ENCODE measurements at places on chromosomes 2 and 18.

DNA sequence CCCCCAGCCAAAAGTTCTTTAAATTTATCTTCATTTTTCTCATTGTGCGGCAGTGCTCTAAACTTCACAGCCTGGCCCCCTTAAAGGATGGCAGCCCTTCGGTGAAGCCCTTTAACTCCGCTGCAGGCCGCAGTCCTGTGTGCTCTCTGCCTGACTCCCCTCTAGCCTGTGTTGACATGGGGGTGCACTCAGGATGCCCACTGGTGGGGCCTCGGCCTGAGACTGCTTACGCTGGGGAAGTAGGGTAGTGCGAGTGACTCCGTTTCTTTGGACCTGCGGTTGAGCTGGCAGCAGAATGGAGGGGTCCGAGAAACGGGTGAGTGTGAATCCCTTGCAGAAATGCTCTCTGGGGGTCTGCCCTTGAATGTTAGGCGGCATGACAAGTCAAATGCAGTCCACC is 5.6 kb downstream of the RAB12 start:
- DNase-seq: no peak

GRCh38 chr18:38750751-38751150 is 1185.2 kb upstream of the CELF4 start:
- DNase-seq: no peak

DNA sequence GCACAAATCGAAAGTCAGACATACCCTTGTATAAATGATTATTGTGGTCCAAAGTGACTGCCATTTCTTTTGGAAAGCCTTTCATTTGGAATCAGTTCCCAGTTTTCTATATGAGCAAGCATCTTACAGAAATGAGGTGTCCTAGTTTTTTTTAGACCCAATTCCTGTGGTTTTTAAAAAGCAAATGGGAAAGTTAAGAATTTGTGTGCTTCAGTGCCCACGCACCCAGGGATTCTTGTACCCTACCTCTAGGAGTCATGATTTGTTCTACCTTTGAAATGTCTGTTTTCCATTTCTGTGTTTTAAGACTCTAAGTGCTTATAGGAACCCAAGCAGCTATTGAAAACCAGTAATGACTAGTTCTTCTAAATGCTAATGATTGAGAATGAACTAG is 218.1 kb downstream of the CAMKMT start:
- DNase-seq: no peak

GRCh38 chr2:208686665-208687064 is 280.1 kb downstream of the PTH2R start:
- DNase-seq: no peak

GRCh38 chr18:48893061-48893607 is 57.6 kb downstream of the SMAD7 start:
- no peak for DNase-seq

DNA sequence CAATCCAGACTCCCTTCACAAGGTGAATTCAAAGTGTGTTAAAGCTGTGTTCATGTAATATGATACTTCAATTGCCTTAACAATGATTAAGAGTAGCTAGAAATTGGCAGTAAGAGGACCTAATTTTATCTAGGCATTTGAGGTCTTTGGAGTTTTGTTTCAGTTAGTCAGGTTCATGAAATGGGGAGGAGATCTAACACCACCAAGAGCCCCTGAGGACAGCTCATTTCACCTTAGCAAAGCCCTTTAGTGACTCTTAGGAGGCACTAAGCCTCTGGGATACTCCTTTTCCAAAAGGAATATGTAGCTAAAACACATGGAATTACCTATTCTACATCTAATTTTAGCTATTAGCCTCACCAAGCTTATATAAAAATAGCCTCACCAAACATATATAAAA is 716.5 kb upstream of the RAB6C start:
- DNase-seq: no peak

DNA sequence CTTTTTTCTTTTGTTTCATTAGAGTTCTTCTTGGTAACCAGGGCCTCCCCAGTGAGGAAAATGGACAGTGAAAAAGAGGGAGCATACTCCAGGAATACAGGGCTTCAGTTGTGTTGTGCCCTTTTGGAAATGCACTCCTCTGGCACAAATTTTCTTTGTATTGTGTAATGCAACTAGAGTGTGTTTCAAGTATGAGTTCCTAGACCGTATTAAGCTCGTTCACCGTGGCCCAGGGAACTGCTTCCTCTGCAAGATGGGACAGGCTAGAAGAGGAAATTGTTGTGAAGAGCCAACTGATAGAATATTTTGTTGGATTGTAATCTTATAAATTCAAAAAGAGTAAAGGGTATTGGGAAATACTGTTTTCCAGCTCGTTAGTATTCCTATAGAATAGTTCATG is 137.2 kb upstream of the TTC39C start:
- DNase-seq: no peak

GRCh38 chr2:222105046-222105445 is 193.8 kb downstream of the PAX3 start:
- no peak for DNase-seq

- no peak for DNase-seq
These were observed 112.5 kb upstream of the GLI2 start for GRCh38 chr2:120622886-120623753.

GRCh38 chr18:44393406-44393805 is 287.3 kb upstream of the SETBP1 start:
- DNase-seq: no peak

DNA sequence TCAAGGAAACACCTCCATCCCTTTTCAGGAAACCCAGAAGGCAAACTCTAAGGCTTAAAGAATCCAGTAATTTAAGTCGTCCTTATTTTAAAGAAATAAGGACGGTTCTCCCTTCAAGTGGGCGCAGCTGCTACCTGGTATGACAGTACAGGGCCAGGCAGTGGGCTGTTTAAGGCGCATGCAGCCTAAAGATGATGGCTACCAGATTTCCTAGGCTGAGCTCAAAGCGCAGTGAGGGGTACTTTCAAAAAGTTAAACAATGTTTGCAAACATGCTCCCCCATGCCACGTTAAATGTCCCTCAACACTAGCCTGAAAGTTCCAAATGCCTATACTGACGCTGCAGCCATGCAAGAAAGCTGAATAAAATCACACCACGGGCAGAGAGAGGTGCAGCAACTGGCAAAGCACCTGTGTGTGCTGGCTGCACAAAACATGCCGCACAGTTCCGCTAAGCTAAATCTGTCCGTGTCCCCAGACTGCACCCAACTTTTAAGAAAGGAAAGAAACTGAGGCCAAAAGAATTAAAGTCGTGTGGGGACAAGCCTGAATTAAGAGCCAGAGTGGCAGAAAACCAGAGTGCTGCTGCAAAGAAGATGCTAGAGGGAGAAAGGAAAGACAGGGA is 583 bp downstream of the HIBCH start:
- DNase-seq: peak; percentile 31

DNA sequence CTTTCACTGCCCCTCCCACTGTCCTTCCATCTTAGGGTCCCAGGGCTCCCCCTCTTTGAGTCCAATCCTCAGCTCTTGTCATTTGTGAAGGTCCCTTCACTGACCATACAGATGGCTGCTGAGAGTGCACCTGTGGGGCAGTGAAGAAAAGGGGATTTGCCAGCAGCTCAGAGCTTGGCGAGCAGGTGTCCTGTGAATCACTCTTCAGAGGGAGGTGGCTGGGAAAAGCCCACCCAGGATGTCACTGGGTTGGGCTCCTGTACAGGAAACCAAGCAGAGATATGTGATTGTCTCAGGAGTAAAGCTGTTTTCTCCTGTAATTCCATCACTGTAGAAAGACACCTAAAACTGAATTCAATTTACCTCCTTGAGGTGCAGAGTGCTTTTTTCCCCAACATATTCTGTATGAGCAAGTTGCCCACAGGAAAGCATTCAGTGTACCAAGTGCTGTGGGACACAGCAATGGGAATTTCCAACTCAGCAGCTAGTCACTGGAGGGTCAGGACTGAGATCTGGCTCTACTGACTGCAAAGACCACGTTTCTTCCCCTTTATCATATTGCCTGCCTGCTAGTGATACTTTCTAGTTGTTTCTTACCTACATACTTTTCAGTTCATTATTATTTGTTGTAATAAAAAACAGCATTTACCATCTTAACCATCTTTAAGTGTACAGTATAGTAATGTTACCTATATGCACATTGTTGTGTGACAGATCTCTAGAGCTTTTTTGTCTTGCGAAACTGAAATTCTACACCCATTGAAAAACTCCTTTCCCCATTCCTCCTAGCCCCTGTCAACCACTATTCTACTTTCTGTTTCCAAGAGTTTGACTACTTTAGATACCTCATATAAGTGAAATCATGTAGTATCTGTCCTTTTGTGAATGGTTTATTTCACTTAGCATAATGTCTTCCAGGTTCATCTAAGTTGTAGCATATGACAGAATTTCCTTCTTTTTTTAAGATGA is 239.1 kb downstream of the TSN start:
- DNase-seq: no peak

DNA sequence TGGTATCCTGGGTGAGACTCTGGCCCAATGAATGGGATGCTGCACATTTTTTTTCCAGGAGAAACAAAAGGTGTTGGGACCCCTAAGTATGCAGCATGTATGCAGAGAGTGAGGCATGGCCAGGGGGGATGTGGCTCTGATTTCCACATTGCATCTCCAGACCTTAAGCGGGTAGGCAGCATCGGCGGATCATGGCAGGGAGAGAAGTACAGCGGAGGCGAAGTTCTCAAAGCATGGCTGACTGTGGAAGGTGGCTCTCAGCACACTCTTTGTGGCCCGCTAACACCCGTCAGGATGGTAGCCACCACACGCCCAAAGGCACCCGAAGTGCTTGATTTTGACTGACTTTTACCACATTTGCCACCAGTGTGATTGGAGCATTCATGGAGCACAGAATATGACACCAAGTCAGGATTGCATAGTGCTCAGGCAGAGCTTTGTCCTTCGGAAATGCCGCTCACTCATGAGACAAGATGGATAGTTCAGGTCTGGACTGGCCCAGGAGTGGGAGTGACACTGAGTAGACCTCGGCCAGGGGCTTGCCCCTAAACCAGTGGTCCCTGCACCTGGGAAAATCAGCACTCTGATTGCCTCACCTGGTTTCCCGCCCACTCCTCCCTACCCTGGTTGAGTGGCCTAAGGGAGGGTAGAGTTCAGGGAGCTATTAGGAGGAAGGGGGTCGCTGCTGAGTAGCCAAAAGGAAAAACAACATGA is 14.2 kb downstream of the INPP4A start:
- DNase-seq: no peak

DNA sequence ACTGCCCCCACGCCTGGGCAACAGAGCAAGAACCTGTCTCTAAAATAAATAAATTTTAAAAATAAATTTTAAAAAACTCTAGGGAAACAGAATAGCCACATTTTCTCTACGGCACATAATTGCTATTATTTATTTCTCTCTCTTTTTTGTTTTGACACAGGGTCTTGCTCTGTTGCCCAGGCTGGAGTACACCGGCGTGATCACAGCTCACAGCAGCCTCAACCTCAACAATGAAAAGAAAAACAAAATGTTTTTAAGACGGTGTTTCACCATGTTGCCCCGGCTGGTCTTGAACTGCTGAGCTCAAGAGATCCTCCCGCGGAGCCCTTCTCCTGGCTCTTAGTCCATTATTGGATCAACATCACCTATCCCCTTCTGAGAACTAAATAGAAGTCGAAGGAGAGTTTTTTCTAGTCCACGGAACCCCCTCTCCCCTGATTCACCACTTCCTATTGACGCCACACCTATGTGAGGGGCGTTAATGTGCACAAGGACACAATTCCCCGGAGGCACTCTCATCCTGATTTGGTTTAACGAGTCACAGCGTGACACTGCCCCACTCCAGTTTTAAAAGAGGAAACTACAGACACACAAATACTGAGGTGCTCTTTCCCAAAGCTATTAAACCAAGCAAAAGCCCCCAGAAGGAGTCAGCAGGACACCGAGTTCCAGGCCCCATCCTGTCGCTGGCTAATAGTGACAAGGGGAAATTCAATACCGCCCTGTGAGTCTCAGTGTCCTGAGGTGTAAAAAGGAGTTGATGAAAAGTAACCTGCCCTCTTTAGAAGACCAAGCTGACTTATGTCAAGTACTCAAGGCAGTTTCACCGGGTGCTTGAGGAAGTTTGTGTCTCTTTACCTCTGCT is 1.1 kb downstream of the NPC1 start:
- no peak for DNase-seq

DNA sequence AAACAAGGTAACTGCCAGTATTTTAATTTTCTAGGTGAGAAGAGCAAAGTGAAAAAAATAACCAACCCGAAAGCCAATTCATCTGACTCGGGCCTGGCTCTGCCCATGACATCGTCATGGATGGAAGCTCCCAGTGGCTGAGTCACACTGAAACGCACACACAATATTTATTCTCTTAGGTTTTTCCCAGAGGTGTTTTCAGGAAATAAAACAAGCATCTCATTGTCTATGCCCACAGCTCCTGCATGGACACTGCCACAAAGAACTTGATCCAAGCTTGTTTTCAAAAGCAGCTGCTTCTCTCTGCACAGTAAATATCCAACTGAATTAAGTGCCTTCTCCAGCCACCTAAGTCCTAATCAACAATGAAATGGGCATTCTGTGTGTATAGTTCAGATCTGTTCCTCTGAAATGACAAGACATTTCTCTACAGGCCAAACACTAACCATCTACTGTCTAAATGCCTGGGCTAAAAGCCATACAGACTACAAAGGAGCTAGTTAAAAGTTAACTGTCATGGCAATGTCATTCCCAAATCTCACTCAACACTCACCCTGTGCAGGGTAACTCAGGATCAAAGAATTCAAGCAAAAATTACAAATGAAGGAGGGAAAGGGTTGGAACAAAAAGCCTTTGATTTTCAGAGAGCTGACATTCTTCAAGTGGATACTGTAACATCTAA is 62.9 kb downstream of the RPL31 start:
- DNase-seq: no peak

DNA sequence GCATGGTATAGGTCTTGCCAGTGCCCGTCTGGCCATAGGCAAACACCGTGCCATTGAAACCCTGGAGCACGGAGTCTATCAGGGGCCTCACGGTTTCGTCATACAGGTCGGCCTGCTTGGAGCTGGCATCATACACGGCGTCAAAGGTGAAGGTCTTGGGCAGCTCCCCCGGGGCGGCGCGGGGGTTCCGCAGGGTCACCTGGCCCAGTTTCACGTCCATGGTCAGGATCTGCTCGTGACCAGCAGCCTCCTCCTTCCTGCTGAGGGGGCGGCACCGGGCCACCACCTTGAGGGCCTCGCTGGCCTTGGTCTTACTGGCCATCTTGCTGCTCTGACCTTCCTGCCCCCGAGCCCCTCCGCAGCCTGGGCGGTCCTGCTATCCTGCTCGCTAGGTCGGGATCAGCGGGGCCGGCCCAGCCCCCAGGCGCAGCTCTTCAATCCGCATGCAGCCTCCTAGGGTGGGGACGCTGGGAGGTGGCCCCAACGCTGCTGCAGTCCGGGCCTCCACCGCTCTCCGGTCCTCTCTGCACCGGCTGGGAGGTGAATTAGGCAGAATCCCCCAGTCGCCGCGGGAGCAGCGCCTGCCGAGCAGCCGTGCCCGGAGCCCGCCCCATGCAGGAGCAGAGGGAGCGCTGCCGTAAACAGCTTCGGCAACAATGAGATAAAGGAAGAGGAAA is 563 bp downstream of the KIF3C start:
- DNase-seq: peak; percentile 30

- DNase-seq: no peak
These were observed 154.0 kb downstream of the GPD2 start for GRCh38 chr2:156590085-156590739.

Measured in femur (tissue), 1 donor.